MCF 10A (cell line): ENCODE measurements at places on chromosomes 13 and 19.

- H3K27me3 ChIP-seq = no peaks in the 10 kb centered on the region
- peaks cover 5% of the 10 kb centered on the region for H3K4me1 ChIP-seq
- DNase-seq = peak; percentile 47
- no peaks in the 10 kb centered on the region for H3K36me3 ChIP-seq
- H3K4me3 ChIP-seq = no peak within 1 kb of the TSS
Measured at GRCh38 chr19:45340232-45340898, at the start of gene KLC3. TSS of gene KLC3 (plus strand) at chr19:45340750. CDS start at chr19:45345542, 4,792 bp downstream.

DNA sequence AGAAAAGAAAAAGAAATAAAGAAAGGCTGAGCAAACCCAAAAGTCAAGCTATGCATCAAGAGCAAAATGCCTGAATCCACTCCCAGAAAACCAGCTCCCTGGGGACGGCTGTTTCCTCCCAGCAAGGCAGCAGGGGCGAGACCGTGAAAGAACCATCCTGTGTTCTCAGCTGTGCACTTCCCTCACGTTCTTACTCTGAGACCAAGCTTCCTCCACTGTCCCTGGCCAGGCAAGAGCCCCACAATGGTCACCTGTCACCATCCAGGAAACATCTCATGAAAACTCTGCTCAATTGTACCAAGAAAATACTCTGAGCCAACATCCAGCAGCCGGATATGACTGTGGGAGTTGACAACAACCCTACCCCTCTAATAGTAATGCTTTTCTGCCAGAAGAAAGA is 22.9 kb downstream of the RAB20 start:
- no peaks in the 10 kb centered on the region for H3K36me3 ChIP-seq
- no peaks in the 10 kb centered on the region for H3K4me1 ChIP-seq
- H3K4me3 ChIP-seq = no peak overlapping the region
- DNase-seq = no peak

DNA sequence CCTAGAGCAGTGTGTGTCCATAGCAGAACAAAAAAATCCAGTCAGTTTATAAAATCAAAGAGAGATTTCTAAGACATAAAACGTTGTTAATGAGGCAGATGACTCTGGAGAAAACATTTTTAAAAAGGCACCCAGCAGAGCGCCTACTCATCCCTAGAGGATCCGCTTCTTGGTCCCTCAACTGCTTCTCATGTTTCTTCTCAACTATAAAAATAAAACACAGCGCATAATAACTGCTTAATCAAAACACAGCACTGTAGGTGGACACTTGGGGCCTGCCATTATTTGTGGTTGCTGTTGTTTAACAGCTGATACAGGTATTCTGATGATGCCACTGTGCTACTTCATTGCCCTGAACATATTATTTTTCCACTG is 347.9 kb downstream of the FGF9 start:
- H3K27ac ChIP-seq = no peak overlapping the region
- H3K4me1 ChIP-seq = peaks cover 14% of the 10 kb centered on the region
- H3K36me3 ChIP-seq = no peaks in the 10 kb centered on the region
- no peaks in the 10 kb centered on the region for H3K27me3 ChIP-seq
- no peak for DNase-seq

- no peaks in the 10 kb centered on the region for H3K27me3 ChIP-seq
- DNase-seq = peak; percentile 98
- H3K27ac ChIP-seq = no peak overlapping the region
Measured at GRCh38 chr19:10334588-10335351, 1.4 kb upstream of the RAVER1 start.

- H3K4me1 ChIP-seq = peaks cover 11% of the 10 kb centered on the region
- peak; percentile 29 for DNase-seq
- H3K27ac ChIP-seq = peak overlapping the region; percentile 55
- H3K4me3 ChIP-seq = peak overlapping the region; percentile 78
- H3K27me3 ChIP-seq = no peaks in the 10 kb centered on the region
Measured at GRCh38 chr19:2149980-2150793, 1.2 kb downstream of the AP3D1 start.

DNA sequence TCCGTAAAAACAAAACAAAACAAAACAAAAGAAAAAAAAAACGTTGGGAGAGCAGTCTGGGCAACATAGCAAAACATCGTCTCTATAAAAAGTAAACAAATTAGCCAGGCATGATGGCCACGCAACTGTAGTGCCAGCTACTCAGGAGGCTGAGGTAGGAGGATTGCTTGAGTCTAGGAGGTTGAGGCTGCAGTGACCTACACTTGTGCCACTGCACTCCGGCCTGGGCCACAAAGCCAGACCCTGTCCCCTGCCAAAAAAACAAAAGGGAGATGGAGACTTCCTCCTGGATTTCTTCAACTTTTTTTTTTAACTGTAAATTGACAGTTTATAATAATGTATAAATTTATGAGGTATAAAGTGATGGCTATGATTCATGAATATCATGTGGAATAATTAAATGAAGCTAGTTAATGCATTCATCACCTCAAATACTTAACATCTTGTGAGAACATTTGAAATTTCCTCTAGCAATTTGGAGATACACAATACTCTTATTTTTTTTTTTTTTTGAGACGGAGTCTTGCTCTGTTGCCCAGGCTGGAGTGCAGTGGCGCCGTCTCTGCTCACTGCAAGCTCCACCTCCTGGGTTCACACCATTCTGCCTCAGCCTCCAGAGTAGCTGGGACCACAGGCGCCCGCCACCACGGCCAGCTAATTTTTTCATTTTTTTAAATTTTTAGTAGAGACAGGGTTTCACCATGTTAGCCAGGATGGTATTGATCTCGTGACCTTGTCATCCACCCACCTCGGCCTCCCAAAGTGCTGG is 1.9 kb downstream of the PDCD2L start:
- no peak overlapping the region for H3K27ac ChIP-seq
- no peaks in the 10 kb centered on the region for H3K27me3 ChIP-seq
- H3K4me3 ChIP-seq = no peak overlapping the region
- no peaks in the 10 kb centered on the region for H3K4me1 ChIP-seq
- H3K36me3 ChIP-seq = peaks cover 29% of the 10 kb centered on the region
- no peak for DNase-seq

- no peaks in the 10 kb centered on the region for H3K27me3 ChIP-seq
- H3K4me3 ChIP-seq = no peak overlapping the region
- no peaks in the 10 kb centered on the region for H3K4me1 ChIP-seq
- no peak overlapping the region for H3K27ac ChIP-seq
- no peak for DNase-seq
Measured at GRCh38 chr19:29193155-29193554, 19.8 kb downstream of the UQCRFS1 start.
